ENCODE measurements at places on chromosomes 5 and 9. TPM values are rescaled to one million over a fixed set of nuclear protein-coding genes. Genes with fewer than 3 reads are reported as not detected.
A peak's percentile ranks its signal among the peaks of the same experiment; 100 is the strongest.

The CDH9 gene
- not detected for total RNA-seq

The SPINK4 gene
- total RNA-seq: not detected

The POU5F2 gene
- 1.9 TPM for total RNA-seq

GRCh38 chr9:112037281-112038016, 137.6 kb downstream of the SUSD1 start:
- DNase-seq: peak; percentile 84
- peak overlapping the region; percentile 28 for H3K4me3 ChIP-seq
- H3K27me3 ChIP-seq: no peaks in the 10 kb centered on the region
- H3K4me1 ChIP-seq: peaks cover 56% of the 10 kb centered on the region

- H3K4me3 ChIP-seq: no peak within 1 kb of the TSS
- no peaks in the 10 kb centered on the region for H3K27me3 ChIP-seq
- H3K36me3 ChIP-seq: no peaks in the 10 kb centered on the region
- H3K27ac ChIP-seq: no peak within 1 kb of the TSS
- DNase-seq: no peak
These were observed at the start of gene SH3TC2 for GRCh38 chr5:149063017-149063687. Gene SH3TC2, minus strand, starts transcription at chr5:149063062. Its CDS starts 40 bp downstream, at chr5:149063022.

DNA sequence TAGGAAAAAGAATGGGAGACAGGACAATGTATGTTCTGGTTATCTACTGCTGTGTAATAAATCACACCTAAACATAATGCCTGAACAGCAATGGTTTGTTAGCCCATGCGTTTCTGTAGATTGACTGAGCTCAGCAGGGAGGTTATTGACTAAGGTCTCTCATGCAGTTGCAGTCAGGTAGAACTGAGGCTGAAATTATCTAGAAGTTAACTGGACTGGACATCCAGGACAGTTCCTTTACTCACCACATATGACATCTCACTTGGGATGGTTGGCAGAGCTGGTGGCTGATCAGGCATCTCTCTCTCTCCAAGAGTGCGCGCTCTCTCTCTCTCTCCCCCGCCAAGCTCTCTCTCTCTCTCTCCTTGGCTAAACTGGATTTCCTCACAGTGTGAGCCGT, 8.9 kb upstream of the FOXB2 start:
- no peak for DNase-seq
- peaks cover 18% of the 10 kb centered on the region for H3K27me3 ChIP-seq
- H3K4me3 ChIP-seq: no peak overlapping the region
- H3K36me3 ChIP-seq: no peaks in the 10 kb centered on the region
- H3K4me1 ChIP-seq: peaks cover 4% of the 10 kb centered on the region

DNA sequence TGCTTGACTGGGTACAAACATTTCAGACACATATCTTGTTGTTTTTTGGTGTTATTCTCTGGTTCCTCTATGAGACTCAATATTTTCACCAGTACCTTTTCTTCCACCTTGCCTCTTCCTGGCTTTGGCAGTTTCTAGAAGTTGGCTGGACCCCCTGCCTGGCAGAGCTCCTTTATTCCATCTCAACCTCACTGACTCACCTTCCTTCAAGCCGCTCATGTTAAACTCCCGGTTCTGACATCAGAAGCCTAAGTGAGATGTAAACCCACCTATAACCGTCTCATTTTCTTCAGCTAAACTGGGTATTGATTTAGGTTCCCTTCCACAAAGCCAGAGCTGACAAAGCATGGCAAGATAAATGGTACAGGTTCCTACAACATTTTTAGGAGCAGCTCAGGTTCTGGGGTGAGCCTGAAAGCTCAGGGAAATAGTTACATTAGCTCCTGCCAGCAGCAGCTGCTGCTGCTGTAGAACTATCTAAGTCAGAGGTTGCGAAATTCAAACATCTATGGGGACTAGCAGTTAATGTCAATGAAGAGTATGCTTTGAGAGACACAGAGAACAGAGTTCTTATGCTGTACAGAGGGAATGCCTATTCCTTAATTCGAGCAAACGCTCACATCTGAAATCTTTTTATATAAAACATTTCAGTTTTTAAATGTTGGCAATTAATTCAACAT, 197.1 kb upstream of the NR3C1 start:
- no peaks in the 10 kb centered on the region for H3K36me3 ChIP-seq
- H3K27ac ChIP-seq: no peak overlapping the region
- no peak overlapping the region for H3K4me3 ChIP-seq
- H3K27me3 ChIP-seq: no peaks in the 10 kb centered on the region
- DNase-seq: no peak

DNA sequence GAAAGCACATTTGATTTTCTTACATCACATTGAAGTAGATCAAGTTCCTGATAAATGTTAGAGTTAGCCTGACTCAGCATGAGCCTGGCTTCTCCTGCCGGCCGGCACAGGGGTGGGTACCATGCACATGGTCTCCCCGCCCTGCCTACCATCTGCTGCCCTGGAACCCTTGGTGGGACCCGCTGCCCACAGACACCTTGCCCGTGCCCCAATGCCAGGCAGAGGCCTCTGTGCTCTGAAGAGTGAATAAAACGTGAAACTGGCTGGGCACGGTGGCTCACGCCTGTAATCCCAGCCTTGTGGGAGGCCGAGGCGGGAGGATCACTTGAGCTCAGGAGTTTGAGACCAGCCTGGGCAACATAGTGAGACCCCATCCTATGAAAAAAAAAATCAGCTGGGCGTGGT, 17.3 kb downstream of the EXD3 start:
- H3K4me1 ChIP-seq: peaks cover 8% of the 10 kb centered on the region
- no peak overlapping the region for H3K4me3 ChIP-seq
- H3K36me3 ChIP-seq: no peaks in the 10 kb centered on the region
- no peak for DNase-seq

- H3K27me3 ChIP-seq: no peaks in the 10 kb centered on the region
- no peak for DNase-seq
- no peaks in the 10 kb centered on the region for H3K4me1 ChIP-seq
- H3K4me3 ChIP-seq: no peak overlapping the region
- no peak overlapping the region for H3K27ac ChIP-seq
These were observed 72.7 kb downstream of the SMIM23 start for GRCh38 chr5:171858303-171858702.

DNA sequence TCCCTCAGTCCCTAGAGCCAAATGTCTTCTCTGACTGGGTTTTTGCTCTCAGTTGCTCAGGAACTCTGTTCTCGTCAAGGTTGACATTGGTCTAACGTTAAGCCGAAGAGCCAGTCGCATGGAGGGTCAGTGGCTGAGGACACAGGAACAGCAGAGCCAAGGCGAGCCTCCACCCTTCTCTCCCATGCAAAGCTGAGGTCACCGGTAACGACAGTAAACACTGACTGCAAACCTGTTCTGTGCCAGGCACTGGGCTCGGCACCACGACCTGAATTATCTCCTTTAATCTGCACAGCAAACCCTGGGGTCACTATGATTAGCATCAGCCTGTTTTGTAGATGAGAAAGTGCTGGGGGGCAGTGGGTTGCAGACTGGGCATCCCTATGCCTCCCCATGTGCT, 171.0 kb downstream of the COL23A1 start:
- H3K36me3 ChIP-seq: no peaks in the 10 kb centered on the region
- no peak overlapping the region for H3K4me3 ChIP-seq
- H3K4me1 ChIP-seq: no peaks in the 10 kb centered on the region
- H3K27ac ChIP-seq: no peak overlapping the region
- no peaks in the 10 kb centered on the region for H3K27me3 ChIP-seq
- no peak for DNase-seq

DNA sequence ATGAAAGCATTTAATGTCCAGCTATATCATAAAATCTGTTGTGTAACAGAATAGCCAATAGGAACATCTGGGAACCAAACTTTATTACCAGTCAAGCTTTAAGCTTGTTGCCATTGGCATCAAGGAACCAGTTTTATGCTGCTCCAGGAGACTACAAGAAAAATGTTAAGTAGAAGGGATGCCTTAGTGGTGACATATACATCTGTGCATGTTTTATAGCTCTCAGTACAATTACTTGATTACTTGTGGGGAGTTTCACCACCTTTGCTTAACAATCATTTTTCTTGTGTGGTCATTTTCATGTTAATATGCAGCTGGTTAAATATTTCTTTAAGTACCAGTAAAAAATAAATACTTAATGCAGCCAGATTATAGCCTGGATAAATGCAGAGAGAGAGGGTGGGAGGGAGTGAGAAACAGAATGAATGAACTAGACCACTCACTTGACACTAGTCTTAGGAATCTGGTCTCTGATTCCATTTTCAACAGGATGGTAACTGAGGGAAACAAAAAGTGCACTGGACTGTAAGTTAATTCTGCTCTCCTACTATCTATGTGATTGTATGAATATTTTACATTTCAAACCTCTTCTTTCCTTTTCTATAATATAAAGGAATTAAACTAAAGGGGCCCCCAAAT, 35.7 kb upstream of the LURAP1L start:
- H3K36me3 ChIP-seq: no peaks in the 10 kb centered on the region
- no peak overlapping the region for H3K27ac ChIP-seq
- H3K27me3 ChIP-seq: no peaks in the 10 kb centered on the region
- H3K4me3 ChIP-seq: no peak overlapping the region

DNA sequence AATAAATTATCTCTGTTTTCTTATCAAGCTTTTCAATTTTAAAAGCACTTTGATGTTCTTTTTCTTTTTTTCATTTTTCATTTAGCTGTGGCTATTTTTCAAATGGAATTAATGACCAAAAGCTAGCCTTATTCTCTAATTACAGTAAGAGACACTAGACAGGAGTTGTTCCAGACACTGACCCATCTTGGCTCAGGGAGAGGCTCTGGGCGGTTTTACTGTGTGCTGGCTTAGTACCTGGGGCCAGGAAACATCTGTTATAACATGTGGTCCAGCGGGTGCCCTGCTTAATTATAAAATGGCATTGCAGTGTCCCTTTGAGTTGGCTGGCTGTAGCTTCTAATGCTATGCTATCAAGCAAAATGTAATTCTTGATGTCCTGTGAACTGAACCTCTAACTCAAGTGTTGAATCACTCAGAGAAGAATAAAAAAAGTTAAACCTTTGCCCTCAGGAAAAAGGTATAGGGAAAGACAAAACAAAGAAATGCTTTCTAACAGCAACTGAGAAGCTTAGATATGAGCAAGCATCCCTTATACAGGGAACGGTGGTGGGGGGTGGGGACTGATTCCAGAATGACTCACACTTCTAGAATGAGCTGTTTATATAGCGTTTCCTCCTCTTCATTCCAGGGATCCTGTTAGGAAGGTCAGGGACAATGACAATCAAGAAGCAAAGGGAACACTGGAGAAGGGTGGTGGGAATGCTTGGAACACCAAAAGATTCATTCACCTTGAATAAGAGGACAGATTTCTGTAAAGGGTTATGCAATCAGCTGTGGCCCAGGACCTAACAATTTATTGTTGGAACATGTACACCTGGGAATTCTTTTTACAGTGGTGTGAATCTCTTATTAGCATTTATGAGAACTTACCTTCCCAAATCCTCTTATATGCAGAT, 58.7 kb upstream of the NFIB start:
- no peaks in the 10 kb centered on the region for H3K36me3 ChIP-seq
- DNase-seq: no peak
- no peaks in the 10 kb centered on the region for H3K4me1 ChIP-seq
- no peaks in the 10 kb centered on the region for H3K27me3 ChIP-seq
- H3K27ac ChIP-seq: no peak overlapping the region
- no peak overlapping the region for H3K4me3 ChIP-seq

- no peaks in the 10 kb centered on the region for H3K4me1 ChIP-seq
- no peak overlapping the region for H3K27ac ChIP-seq
- H3K27me3 ChIP-seq: no peaks in the 10 kb centered on the region
- DNase-seq: no peak
- H3K36me3 ChIP-seq: peaks cover 4% of the 10 kb centered on the region
- H3K4me3 ChIP-seq: no peak overlapping the region
These were observed 52.0 kb downstream of the JMY start for GRCh38 chr5:79287907-79288306.

DNA sequence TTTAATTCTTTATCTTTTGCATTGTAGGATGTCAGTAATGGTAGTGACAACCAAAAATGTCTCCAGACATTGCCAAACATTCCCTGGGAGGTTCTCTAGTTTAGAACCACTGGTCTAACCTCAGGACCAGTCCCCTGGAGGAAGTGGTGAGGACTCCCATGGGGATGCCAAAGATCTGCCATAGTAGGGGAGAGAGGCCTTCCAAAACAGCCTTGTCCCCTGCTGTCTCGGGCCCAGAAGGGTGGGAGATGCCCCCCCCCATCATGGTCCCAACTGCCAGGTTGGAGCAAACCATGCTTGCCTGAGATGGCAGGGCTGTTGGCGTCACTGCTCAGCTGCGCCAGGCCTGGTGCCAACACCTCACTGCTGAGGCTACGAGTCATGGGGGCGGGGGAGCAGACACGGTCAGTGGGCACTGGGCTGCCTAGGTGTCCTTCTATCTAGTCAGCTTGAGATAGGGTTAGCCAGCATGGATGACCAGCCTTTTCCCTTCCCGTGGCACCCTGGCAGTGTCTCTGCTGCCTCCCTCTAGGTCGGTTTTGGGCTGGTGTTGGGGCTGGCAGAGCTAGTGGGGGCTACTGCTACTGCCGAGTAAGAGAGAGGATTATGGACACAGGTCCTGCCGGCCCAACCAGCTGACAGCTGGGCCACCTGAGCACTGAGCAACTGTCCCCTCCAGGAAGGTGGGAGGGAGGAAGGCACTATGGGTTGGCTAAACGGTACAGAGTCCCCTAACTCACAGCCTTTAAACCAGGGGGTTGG, 8.3 kb upstream of the CXXC5 start:
- no peak overlapping the region for H3K4me3 ChIP-seq
- peaks cover 24% of the 10 kb centered on the region for H3K4me1 ChIP-seq
- H3K36me3 ChIP-seq: no peaks in the 10 kb centered on the region
- H3K27ac ChIP-seq: no peak overlapping the region

GRCh38 chr9:92727716-92728700, 36.6 kb downstream of the BICD2 start:
- H3K27me3 ChIP-seq: no peaks in the 10 kb centered on the region
- DNase-seq: no peak
- H3K27ac ChIP-seq: no peak overlapping the region
- no peak overlapping the region for H3K4me3 ChIP-seq

DNA sequence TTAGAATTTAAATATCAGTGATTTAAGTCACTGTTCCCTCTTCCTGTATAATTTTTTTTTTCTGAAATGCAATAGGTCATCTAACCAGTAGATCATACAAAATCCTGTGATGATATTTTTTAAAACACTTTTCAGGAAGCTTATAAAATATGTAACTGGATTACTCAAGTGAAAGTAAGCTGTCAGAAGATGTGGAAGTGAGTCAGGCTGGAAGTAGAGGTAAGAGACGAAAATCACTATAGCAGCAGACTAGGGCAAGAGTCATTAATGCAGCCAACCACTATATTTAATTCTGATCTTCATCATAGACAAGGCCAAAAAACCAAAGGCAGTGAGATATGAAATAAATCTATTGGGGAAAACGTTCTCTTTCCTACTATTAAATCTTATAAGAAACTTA, 65.7 kb upstream of the C6 start:
- H3K4me1 ChIP-seq: no peaks in the 10 kb centered on the region
- H3K4me3 ChIP-seq: no peak overlapping the region
- H3K27ac ChIP-seq: no peak overlapping the region
- no peak for DNase-seq
- no peaks in the 10 kb centered on the region for H3K27me3 ChIP-seq

All from CD4-positive, alpha-beta memory T cell (primary cell).